ENCODE measurements at places on chromosomes 1 and 21. TPM values are rescaled to one million over a fixed set of nuclear protein-coding genes. Genes with fewer than 3 reads are reported as not detected.

Gene OR10J1
- not detected for total RNA-seq

Gene SCAF4
- total RNA-seq, result 15.3 TPM

Gene LINGO4
- total RNA-seq, result 0.77 TPM

Gene OR2T33
- not detected for total RNA-seq

Gene SH2D1B
- total RNA-seq, result 0.11 TPM

Gene KRTAP10-2
- not detected for total RNA-seq

Gene FDPS
- total RNA-seq, result 75.0 TPM

Gene PLEKHG5
- 16.2 TPM for total RNA-seq

Gene KIAA0040
- total RNA-seq, result 12.8 TPM

Gene CD52
- 2.4 TPM for total RNA-seq

Gene UROD
- 67.5 TPM for total RNA-seq

Gene C1orf185
- total RNA-seq, result not detected
